ENCODE measurements at places on chromosomes 1 and 21.
A peak's percentile ranks its signal among the peaks of the same experiment; 100 is the strongest.

- no peak for DNase-seq
Observed at GRCh38 chr1:3391711-3392110, 62.8 kb upstream of the ARHGEF16 start.

GRCh38 chr21:45301521-45302081, 13.9 kb upstream of the POFUT2 start:
- DNase-seq: peak; percentile 20

- DNase-seq: no peak
Observed at GRCh38 chr1:90989990-90990389, 31.8 kb downstream of the ZNF644 start.

DNA sequence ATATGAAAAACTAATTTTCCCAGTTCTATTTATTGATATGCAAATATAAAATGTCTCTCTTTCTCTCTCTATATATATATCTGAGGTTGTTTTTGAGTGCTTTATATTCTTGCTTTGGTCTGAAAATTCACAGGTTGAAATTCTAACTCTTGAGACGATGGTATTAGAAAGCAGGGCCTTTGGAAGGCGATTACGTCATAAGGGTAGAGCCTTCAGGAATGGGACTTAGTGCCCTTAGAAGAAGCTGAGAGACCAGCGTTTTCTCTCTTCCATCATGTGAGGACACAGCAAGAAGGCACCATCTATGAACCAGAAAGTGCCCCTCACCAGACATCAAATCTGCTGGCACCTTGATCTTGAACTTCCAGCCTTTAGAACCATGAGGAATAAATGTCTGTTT, 57.4 kb upstream of the PAXBP1 start:
- DNase-seq: no peak

GRCh38 chr1:56671085-56671484, 26.0 kb downstream of the PRKAA2 start:
- no peak for DNase-seq

Measured in femur (tissue), 1 donor.